ENCODE measurements at places on chromosomes 6 and 20.
A peak's percentile ranks its signal among the peaks of the same experiment; 100 is the strongest.

DNA sequence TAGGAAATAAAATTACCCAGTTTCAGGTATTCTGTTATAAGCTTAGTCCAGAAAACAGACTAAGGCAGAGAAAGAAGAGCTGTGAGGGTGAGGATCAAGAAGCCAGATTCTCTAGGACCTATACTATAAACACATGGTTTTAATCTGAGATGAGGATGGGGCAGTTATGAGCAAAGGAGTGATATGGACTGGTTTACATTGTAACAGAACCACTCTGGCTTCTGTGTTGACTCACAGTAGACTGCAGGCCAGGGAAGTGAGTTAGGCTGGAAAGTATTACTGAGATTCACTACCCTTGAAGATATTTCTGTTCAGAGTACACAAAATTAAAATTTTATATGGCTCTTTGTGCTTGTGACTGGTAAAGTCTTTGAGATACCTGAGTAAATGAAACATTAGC lies 3.2 kb upstream of the RWDD1 start:
- DNase-seq, result no peak

DNA sequence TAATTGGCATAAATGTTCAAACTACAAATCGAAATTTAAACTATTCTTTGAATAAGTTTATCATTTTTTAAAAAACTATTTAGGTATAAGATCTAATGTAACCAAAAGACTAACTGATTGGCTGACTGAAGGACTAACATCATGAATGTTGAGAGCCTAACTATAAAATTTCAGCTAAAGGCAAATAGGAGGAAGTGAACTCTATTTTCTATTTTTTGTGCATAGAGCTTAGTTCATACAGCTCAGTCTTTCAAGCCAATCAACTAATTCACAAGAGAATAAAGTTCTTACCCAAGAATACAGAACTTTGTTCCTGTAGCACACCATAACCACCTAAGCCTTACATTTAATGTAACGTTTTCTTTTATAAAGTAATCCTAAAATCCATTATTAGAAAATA lies 46.3 kb upstream of the STXBP5 start:
- DNase-seq, result no peak

DNA sequence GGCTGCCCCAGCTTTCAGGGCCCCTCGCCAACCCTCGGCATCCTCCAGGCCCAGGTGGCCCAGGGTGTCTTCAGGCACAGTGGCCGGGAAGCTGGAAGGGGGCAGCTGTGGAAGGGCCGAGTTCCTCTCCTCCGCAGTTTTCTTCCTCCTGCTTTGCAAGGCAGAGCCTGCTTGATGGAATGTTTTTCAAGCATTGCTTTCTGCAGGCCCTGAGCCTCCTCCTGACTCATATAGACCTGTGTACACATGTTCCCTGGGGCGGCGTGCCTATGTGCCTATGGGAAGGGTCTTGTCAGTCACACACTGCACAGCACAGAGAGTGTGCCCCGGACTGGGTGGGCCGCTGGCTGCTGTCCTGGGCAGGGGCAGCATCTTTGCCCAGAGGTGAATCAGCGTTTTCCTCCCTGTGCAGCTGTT lies 107.5 kb downstream of the ERMARD start:
- no peak for DNase-seq

DNA sequence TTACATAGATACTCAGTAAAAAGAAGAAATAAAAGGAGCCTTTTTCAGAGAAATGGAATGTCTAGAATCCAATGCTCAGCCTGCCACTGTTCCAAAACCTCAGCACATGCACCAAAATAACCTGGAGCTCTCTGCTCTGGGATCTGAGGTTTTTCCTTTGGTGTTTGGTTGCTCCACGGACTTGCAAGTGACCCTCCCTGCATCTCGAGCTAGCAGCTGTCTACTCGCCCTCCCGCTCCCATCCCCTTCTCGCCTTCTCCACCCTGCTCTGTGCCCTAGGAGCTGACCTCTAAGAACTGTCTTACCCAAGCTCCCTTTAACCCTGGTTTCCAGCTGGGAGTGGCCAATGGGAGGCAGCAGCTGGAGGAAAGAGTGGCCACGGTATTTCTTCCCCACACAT lies 35.1 kb upstream of the FAM210B start:
- no peak for DNase-seq

GRCh38 chr6:107601406-107601805 lies 111.5 kb downstream of the SOBP start:
- no peak for DNase-seq

- no peak for DNase-seq
Measured at GRCh38 chr6:170172392-170172791, 118.5 kb downstream of the DLL1 start.

GRCh38 chr20:2509794-2510193 lies 1.1 kb upstream of the ZNF343 start:
- DNase-seq, result no peak

- no peak for DNase-seq
Measured at GRCh38 chr20:48165401-48165685, 380.1 kb upstream of the SULF2 start.

DNA sequence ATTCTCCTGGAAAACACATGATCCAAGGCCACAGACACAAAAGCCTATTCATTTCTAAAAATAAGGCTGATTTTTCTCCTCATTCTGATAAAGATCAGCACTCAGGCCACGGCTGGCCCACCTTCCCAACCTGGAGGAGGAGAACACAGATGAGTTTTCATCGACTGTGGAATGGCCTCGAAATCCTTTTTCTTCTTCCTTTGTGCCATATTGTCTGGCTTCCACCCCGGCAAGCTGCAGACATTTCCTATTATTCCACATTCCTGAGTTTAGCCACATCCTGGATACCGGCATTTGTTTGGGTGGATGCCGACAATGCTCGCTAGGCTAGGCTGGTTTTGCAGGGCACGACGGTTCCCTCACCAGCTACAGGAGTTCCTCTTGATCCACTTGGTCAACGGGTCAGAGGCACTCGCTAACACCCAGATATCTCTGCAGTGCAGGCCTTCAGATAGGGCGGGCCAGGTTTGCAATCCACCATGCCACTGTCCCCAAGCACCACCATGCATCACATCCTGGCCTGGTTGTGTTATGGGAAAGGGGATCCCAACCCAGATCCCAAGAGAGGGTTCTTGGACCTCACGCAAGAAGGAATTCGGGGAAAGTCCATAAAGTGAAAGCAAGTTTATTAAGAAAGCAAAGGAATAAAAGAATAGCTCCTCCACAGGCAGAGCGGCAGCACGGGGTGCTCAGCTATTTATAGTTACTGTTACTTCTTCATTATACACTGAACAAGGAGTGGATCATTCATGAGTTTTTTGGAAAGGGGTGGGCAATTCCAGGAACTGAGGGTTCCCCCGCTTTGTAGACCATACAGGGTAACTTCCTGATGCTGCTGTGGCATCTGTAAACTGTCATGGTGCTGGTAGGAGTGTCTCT lies 4.2 kb upstream of the CTSZ start:
- peak; percentile 34 for DNase-seq

- DNase-seq, result no peak
Measured at GRCh38 chr6:35267446-35267845, 7.9 kb downstream of the ZNF76 start.

- DNase-seq, result no peak
Measured at GRCh38 chr6:158688860-158689259, 39.0 kb downstream of the SYTL3 start.

DNA sequence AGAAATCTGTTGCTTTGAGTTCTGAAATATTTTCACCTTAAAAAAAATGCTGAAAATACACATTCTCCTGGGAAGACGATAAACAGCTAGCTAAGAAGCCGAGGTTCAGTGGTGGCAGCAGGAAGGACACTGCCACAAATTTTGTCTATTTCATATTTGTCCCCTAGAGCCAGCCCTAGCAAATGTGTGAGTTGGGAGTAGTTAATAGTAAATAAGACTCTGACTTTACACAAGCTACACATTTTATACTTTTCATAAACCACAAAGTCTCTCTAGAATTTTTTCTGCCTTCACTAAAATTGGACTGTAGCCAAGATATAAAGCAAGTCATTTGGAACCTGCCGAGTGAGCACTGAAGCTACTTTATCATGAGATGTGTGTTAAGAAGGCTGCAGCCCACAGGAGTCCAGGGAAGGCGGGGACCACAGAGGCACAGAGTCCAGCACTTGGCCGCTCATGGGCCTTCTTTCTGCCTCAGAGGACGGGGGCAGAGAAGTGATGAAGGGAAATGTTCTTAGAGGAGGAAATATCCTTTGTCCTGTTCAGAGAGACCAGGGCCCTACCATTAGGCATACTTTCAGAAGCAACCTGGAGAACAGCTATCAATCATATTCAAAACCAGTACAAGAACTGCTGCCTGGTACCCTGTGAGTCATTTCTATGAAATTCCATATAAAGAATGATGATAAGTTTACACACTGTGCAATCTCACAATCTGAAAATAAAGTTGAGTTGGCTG lies 241.7 kb upstream of the TAB2 start:
- no peak for DNase-seq

- DNase-seq, result no peak
Measured at GRCh38 chr20:63525971-63526370, 5.4 kb downstream of the PPDPF start.

GRCh38 chr20:51230727-51231126 lies 207.8 kb upstream of the KCNG1 start:
- no peak for DNase-seq

- no peak for DNase-seq
Measured at GRCh38 chr6:126094411-126094810, 108.1 kb downstream of the TRMT11 start.

DNA sequence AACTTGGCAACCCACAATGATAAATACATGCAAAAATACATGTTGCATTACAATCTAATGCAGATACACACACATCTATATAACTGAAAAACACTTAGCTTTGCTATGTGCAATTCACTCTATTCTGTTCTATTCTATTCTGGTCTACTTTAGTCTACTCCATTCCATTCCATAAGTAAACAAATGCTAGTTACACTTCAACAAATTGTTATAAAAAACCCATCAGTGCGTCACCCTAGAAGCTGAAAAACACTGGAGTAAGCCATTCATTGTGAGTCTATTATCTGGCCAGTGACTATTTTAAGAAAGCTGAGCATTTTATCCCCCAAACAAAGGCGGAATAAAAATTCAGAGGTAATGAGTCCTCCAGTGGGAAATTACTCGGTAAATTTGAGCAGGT lies 315.7 kb upstream of the EPHA7 start:
- no peak for DNase-seq

DNA sequence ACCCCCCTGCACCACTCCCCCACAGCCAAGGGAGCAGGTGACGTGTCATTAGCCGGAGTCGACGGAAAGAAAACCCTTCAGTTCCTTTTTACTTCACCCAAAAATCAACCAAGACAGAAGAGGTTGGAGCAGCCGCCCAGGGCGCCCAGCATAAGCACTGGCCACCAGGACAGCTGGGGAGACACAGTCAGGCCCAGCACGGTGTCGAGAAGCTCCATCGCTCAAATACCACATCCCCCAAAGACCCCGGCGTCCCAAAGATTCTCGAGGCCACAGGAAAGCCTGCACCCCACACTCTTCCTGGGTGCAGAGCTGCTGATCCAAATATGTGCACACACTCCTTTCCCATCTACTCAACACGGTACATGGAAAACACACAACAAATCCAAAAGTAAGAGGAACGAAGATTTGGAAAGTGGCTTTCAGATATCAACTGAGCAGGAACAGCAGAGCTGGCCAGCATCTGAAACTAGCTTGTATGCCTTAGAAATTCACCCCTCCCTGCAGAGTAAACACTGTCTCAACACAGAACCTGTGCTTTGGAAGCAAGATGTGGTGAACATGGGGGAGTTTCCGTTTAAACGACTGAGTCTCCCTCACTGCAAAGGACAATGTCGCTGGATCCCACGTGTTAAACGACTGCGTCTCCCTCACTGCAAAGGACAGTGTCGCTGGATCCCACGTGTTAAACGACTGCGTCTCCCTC lies 54.6 kb downstream of the DLL1 start:
- no peak for DNase-seq

DNA sequence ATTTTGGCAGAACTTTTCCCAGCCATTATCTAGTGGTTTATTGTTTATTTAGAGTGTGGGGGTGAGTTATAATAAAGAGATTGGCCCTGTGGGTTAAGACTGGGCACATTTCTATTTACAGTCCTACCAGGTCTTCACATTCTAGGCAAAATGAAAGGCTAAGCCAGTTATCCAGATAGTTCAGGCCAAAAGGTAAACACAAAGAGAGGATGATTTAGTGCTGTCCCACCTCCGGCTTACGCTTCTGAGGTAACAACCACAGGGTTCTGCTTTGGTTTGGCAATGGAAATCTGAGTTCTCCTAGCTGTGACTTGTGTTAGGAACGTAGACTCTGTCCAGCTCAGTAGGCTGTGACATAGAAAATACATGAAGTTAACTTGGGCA lies 50.3 kb upstream of the PTPRK start:
- DNase-seq, result no peak

DNA sequence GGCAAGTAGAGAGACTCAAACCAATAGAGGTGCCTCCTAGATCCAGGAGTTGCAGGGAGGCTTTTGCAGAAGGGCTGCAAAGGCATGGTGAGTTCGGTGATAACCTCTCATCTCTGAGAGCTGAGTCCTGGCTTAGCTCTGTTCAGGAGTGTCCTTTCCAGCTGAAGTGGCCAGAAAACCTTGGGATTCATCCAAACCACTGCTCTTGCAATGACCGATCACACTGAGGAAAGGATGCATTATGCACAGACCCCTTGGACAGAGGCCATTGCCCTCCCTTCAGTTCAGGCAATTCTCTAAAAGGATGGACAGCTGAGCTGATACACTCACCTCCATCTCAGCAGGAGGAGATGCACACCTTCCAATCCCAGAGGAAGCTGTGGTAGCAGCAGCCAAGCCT lies 158.8 kb upstream of the ENPP5 start:
- no peak for DNase-seq

- no peak for DNase-seq
Measured at GRCh38 chr20:18686696-18687095, 98.8 kb downstream of the DTD1 start.

DNA sequence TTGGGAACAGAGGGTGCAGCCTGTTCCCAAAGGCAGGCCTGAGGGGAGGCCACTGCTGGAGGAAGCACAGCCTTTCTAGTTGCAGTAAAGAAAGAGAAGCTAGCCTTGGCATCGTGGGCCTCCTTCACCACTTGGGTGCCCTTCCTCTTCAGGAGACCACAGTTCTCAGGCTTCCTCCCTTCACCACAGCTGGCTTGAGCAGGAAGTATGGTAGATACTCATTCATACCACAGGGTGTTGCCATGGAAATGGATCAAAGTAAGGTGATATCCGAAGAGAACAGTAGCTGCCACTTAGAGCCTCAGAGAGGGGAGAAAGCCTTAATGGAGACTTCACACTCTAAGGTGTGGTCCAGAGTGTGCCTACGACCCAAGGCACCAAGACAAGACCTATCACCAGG lies 120.4 kb upstream of the RIPOR2 start:
- DNase-seq, result peak; percentile 90

DNA sequence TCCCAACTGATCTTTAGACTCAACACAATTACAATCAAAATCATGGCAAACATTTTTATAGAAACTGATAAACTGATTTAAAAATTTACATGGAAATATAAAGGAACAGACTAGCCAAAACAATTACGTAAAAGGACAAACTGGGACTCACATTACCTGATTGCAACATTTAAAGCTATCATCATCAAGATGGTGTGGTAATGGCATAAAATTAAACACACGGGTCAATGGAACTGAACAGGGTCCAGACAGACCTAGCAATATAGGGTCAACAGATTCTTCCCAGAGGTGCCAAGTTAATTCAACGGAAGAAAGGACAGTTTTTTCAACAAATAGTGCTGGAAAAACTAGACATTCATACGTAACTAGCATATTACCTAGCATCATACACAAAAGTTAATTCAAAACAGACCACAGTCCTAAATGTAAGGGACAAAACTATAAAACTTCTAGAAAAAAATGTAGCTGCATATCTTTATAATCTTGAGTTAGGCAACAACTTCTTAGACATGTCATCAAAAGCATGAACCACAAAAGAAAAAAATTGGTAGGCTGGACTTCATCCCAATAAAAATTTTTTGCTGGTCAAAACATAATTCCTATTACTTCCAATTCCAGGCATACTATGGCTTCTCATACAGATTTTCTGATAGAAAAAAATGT lies 147.4 kb upstream of the BEND6 start:
- no peak for DNase-seq
